ENCODE measurements at places on chromosomes 4 and X. TPM values are rescaled to one million over a fixed set of nuclear protein-coding genes. Genes with fewer than 3 reads are reported as not detected.

- DNase-seq: no peak
These were observed 11.0 kb downstream of the GNRHR start for GRCh38 chr4:67743194-67743593.

DNA sequence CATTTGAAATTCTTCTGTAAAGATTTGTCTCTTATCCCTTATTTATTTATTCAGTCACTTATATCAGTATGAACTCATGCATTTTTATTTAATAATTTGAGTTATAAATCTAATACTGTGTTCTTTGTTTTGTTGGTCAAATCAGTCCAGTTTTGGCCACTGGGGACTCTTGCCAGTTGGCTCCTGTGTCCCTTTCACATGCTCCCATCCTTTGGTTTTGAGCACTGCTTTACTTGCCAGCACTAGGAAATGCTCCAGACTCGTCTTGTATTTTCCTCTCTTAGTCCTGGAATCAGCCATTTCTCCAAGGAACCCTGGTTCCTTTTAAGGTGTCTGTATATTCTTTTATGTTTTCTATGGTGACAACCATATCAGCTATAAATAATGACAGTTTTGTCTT lies 28.1 kb downstream of the KANTR start:
- no peak for DNase-seq

- no peak for DNase-seq
These were observed 81.3 kb upstream of the TSPAN5 start for GRCh38 chr4:98739751-98740150.

DNA sequence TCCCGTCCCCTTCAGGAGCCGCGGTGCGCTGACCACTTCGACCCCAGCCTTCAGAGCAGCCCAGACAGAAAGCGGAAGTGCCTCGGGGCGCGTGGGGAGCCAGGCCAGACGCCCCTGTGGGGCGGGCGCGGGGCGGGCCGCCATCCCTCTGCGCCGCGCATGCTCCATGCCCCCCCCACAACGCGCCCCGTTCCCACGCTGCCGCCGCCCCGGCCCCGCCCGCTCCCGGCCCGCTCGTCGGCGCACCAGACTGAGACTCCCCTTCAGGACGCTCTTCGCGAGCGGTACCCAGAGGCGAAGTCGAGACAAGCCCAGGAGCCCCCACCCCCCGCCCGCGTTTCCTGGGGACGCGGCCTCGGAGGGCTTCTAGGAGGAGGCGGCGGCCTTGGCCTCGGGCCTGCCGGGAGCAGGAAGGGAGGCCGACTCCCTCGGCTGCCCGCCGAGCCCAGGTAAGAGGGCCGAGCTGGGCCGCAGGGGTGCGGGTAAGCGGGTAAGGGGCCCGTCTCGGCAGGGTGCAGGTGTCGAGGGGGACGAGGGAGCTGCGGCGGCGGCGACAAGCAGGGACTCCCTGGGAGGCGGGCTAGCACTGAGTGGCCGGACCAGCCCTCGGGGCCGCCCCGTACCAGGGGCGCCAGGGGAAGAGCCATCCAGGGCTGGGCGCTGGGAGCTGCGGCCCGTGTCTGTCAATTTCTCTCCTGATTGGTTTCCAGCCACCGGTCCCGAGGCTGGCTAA lies at the start of gene ZFP92:
Gene ZFP92, plus strand, starts transcription at position 218 of the 733 bp plus-strand sequence. CDS start 6,851 bp downstream, outside the sequence.
- peak; percentile 5 for DNase-seq

- no peak for DNase-seq
These were observed 198.0 kb downstream of the GABRG1 start for GRCh38 chr4:45925809-45926208.

- DNase-seq: peak; percentile 75
These were observed 159.6 kb downstream of the PTTG2 start for GRCh38 chr4:38119668-38120385.

- peak; percentile 4 for DNase-seq
These were observed 288.5 kb downstream of the ASMT start for GRCh38 chrX:1903236-1903935.

DNA sequence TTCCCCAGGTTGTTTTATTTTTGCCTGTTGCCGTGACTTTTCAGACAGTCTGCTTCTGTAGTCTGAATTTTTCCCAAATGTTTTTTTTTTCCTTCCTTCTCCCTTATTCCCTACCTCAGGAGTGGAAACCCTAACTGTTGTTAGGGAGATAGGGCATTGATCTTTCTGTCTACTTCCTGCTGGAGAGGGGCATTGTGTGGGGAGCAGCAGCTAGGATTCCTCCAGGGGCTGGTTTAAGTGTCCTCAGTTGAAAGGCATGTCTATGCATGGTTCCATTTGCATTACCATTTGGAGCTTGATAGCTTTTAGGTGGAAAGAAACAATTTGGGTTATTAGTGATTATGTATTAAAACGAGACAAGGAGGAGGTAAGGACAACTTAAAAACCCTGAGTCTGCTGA lies 383.9 kb downstream of the DCAF12L2 start:
- DNase-seq: no peak

DNA sequence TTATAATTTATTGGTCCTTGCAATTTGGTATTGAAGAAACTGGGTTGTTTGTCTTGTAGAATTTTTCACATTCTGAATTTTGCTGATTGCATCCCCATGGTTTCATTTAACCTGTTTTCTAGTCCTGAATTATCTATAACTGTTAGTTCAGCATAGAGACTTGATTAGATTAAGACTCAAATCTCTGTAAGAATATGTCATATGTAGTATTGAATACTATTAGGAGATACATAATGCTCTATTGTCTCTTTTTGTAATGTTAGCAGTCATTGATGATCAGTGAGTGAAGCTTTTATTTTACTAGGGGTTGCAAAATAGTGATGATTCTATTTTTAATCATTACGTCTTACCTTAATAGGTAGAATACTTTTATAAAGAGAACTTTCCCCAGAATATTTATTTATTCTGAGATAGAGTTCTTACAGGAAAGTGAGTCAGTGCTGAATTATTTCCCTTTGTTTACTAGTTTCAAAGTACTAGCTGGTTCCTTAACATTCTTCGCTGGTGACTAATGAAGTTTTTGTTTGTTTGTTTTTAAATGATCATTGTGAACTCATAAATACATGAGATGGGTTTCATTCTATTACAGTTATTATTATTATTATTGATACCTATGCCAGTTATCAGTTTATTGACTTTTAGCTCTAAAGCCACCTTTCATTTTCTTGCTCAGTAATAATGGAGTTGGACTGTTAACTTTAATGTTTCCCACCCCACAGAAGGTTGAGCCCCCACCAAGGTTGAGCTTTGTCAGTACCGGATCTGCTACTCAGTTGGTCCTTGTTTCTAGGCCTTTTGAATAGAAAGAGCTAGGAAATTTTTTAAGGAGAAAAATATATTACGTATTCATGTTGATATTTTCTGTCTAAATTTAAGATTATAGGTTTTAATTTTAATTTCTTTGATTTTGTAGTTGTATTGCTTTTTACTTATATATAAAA lies 102.3 kb downstream of the LARP1B start:
- DNase-seq: peak; percentile 64

DNA sequence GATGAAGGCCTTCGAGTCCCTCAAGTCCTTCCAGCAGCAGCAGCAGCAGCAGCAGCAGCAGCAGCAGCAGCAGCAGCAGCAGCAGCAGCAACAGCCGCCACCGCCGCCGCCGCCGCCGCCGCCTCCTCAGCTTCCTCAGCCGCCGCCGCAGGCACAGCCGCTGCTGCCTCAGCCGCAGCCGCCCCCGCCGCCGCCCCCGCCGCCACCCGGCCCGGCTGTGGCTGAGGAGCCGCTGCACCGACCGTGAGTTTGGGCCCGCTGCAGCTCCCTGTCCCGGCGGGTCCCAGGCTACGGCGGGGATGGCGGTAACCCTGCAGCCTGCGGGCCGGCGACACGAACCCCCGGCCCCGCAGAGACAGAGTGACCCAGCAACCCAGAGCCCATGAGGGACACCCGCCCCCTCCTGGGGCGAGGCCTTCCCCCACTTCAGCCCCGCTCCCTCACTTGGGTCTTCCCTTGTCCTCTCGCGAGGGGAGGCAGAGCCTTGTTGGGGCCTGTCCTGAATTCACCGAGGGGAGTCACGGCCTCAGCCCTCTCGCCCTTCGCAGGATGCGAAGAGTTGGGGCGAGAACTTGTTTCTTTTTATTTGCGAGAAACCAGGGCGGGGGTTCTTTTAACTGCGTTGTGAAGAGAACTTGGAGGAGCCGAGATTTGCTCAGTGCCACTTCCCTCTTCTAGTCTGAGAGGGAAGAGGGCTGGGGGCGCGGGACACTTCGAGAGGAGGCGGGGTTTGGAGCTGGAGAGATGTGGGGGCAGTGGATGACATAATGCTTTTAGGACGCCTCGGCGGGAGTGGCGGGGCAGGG lies 568 bp downstream of the HTT start:
- peak; percentile 89 for DNase-seq

GRCh38 chrX:7071390-7071789 lies 76.1 kb upstream of the STS start:
- DNase-seq: no peak

DNA sequence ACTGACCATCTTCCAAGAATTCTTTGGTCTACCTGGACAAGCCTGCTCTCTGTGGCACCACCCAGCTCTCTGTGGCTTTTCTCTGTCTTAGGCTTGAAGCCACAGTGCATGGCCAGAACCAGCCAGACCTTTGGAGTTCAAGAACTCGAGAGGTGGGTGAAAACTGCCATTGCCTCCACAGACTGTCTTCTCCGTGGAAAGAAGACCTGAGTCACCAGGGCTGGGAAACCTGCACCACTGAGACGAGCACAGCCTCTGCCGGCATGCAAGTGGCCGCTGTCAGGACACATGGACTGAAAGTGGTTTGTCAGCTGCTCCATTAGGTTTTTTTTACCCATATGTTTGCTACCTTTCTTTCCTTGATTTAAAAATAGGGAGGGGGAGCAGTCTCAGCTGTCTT lies 74.5 kb downstream of the MGST2 start:
- no peak for DNase-seq

DNA sequence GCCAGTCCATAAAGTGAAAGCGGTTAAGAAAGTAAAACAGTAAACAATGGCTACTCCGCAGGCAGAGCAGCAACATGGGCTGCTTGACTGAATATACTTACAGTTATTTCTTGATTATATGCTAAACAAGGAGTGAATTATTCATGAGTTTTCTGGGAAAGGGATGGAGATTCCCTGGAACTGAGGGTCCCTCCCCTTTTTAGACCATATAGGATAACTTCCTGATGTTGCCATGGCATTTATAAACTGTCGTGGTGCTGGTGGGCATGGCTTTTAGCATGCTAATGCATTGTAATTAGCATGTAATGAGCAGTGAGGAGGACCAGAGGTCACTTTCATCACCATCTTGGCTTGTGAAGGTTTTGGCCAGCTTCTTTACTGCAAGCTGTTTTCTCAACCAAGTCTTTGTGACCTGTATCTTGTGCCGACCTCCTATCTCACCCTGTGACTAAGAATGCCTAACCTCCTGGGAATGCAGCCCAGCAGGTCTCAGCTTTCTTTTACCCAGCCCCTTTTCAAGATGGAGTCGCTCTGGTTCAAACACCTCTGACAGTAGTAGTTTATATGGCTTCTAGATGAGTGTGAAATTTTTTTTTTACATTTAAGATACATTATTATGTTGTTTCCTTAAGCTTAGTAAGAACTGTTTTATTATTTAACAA lies 514.8 kb upstream of the TENM3 start:
- DNase-seq: no peak

DNA sequence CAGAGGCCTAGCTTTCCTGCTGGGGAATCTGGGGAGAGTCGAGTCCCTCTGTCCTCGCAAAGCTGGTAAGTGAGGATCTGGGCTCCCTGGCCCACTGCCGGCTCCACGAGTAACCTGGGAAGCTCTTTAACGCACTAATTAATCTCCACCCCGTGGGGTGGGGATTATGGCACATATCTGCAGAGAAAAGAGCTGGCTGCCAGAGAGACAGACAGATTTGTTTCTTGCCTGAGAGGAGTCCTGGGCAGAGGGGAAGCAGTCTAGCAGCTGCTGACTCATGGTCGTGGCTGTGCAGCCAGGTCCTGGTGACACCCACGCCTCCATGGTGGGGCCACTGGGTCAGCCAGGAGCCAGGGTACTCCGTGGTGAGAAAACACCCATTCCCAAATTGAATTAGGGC lies 14.0 kb downstream of the SORCS2 start:
- peak; percentile 91 for DNase-seq

DNA sequence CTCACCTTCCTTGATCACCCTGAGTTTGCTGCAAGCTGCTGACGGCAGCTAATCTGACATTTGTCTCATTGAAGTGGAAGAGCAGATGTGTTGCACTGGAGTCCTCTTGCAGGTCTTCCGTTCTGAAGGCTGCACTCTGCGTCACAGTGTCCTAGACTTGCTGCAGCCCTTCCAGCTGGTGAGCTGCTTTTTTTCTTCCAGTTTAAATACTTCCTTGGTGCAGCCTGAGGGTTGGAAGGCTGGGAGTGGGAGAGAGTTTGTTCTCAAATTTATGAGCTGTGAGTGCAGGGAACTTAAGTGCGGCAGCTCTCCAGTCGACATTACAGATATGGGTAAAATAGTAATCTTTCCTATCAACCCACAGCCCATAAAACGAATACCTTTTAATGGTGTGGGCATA lies 303.6 kb upstream of the FAT1 start:
- DNase-seq: peak; percentile 2

DNA sequence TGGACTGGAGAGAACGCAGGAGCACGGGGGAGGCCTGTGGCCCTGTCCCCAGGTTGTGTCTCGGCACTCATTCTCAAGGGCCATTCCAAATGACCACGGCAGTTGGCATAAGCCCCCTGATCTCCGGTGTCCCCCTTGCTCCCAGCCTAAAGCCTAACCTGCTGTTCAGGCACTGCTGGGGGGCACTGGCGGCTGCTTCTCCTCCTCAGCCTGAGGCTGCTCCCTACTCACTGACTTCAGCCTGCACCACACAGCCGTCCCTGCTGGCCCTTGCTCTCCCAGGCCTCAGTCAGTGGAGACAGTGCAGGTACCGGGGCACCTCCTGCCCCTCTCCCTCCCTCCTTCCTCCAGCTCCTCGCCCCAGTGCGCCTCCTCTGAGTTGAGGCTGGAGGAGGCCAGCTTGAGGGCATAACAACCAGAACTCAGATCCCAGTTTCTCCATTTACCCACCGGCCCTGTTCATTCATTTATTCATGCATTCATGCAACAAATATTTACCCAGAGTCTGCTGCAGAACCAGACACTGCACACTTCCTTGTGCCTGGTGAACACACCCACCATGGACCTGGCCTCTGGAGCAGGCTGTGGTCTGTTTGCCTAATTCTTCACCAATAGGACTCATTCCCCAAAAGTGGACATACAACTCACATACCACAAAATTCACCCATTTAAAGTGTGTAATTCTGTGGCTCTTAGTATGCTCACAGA lies 65.0 kb downstream of the CPZ start:
- DNase-seq: no peak

DNA sequence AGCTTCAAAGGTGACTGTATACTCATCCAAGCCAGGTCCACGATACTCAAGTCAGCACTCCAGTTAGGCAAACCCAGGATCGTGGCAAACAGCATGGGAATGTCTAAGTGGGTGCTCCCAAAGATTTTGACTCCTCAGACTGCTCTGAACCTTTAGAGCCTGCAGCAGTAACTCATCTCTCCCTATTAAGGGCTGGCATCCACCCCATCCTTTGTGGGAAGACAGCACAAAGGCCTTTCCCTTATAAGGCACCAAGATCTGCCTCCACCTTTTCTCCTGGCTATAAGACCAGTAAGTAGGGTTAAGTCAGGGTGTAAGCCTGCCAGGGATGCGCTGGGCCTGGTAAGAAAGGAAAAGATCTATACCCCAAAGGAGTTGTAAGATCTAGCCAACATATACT lies 23.6 kb upstream of the SLC25A43 start:
- DNase-seq: peak; percentile 46

RADX gene
- polyA plus RNA-seq: 0.53 TPM

PGAM4 gene
- not detected for polyA plus RNA-seq

S100G gene
- polyA plus RNA-seq: not detected

GYPE gene
- polyA plus RNA-seq: 4.7 TPM

HS3ST1 gene
- polyA plus RNA-seq: not detected

ADAMTS3 gene
- 0.20 TPM for polyA plus RNA-seq

SSX2 gene
- polyA plus RNA-seq: not detected
